ENCODE measurements at places on chromosomes 5 and 9.

- DNase-seq: no peak
These were observed 47.7 kb downstream of the CERT1 start for GRCh38 chr5:75463726-75464125.

- no peak for DNase-seq
These were observed 360.6 kb downstream of the PLK2 start for GRCh38 chr5:58099257-58099656.

DNA sequence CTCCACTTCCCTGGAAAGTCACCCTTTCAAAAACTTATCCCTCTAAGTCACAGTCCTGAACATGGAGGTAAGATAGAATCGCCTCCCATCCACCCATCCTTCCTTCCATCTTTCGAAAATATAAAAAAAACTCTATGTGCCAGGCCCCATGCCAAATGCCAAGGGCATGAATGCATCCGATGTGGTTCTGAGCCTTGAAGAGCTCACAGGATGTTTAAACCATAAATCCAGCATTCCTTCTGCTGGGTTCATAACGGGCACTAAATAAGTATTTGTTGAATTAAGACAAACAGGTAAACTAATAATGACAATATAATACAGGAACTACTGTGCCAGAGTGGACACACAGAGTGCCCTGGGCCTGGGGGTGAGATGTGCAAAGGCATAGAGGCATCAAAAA is 147.3 kb downstream of the TTLL11 start:
- DNase-seq: no peak

GRCh38 chr9:7816021-7816420 is 16.4 kb upstream of the DMAC1 start:
- DNase-seq: no peak

DNA sequence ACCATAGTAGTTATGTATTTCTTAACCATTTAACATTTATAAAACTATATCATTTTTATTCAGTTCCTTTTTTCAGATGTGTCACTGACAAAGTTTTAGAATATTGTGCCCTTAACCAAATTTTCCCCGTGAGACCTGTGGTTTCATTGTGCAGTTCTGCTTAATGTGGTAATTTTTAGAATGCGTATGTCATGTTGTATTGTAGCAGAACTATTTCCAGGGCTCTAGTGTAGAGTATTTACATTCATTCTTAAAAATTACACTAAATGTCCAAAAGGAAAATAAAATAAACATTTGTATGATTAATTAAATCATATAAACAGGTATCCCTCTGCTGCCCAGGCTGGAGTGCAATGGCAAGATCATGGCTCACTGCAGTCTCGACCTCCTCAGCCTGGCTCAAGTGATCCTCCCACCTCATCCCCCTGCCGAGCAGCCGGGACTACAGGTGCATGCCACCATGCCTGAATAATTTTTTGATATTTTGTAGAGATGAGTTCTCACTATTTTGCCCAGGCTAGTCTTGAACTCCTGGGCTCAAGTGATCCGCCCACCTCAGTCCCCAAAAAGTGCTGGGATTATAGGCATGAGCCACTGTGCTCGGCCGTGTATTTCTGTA is 15.4 kb downstream of the SERINC5 start:
- DNase-seq: no peak

- no peak for DNase-seq
These were observed 191.6 kb upstream of the CTNND2 start for GRCh38 chr5:12095808-12096281.

GRCh38 chr9:121838746-121839669 is 187.6 kb downstream of the DAB2IP start:
- DNase-seq: no peak

Measured in RKO (cell line).